Natural killer cell treated with Interleukin-12 subunit alpha and Interleukin-12 subunit beta and Interleukin-15 and Interleukin-18, amount 100 ng/mL, for 72 hours (primary cell): ENCODE measurements at places on chromosomes 1 and 21. TPM values are rescaled to one million over a fixed set of nuclear protein-coding genes. Genes with fewer than 3 reads are reported as not detected.

- peaks cover 9% of the 10 kb centered on the region for H3K4me1 ChIP-seq
- no peak for DNase-seq
- no peak overlapping the region for H3K4me3 ChIP-seq
- peaks cover 17% of the 10 kb centered on the region for H3K36me3 ChIP-seq
Observed at GRCh38 chr21:46661211-46661625, 25.7 kb downstream of the PRMT2 start.

Gene AGRN
- total RNA-seq: 9.3 TPM

Gene NCSTN
- 92.5 TPM for total RNA-seq

Gene LRIF1
- 21.0 TPM for total RNA-seq

DNA sequence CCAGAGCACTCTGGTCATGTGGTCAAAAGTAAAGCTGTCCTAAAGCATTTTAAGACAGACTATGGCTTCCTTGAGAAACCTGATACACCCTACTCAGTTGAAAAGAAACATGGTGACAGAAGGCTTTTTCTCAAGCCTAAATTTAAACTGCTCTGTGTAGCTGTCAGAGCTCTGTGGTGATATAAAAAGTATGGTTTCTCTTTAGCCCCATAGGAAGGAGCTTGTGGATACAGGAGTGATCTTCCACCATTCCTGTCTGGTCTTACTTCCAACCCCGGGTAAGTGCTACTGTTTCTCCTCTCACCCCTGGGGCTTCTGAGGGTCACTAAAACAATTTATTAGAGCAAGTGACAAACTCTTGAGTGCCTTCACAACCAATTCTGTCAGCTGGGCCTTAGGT lies 8.5 kb downstream of the TP53BP2 start:
- peaks cover 26% of the 10 kb centered on the region for H3K4me1 ChIP-seq
- H3K36me3 ChIP-seq: no peaks in the 10 kb centered on the region
- no peaks in the 10 kb centered on the region for H3K27me3 ChIP-seq

Gene OLIG1
- not detected for total RNA-seq

- H3K4me1 ChIP-seq: no peaks in the 10 kb centered on the region
- H3K27ac ChIP-seq: no peak overlapping the region
- no peak overlapping the region for H3K4me3 ChIP-seq
- peaks cover 11% of the 10 kb centered on the region for H3K27me3 ChIP-seq
- H3K36me3 ChIP-seq: no peaks in the 10 kb centered on the region
Observed at GRCh38 chr1:116900471-116901365, 9.0 kb upstream of the PTGFRN start.

Gene ACTL8
- not detected for total RNA-seq

Gene GALE
- total RNA-seq: 54.3 TPM

- no peak overlapping the region for H3K4me3 ChIP-seq
- no peak for DNase-seq
- H3K27ac ChIP-seq: no peak overlapping the region
Observed at GRCh38 chr1:87052400-87052799, 138.0 kb downstream of the HS2ST1 start.

Gene TRIM67
- not detected for total RNA-seq

- H3K27me3 ChIP-seq: peaks cover 15% of the 10 kb centered on the region
- H3K4me1 ChIP-seq: no peaks in the 10 kb centered on the region
- no peak overlapping the region for H3K27ac ChIP-seq
- no peaks in the 10 kb centered on the region for H3K36me3 ChIP-seq
- no peak overlapping the region for H3K4me3 ChIP-seq
Observed at GRCh38 chr21:42699196-42699595, 45.8 kb downstream of the PDE9A start.

- H3K27me3 ChIP-seq: no peaks in the 10 kb centered on the region
Observed at GRCh38 chr1:171742577-171742922, 685 bp upstream of the VAMP4 start.

- no peak overlapping the region for H3K27ac ChIP-seq
- no peak overlapping the region for H3K4me3 ChIP-seq
- peaks cover 41% of the 10 kb centered on the region for H3K4me1 ChIP-seq
- H3K27me3 ChIP-seq: no peaks in the 10 kb centered on the region
- H3K36me3 ChIP-seq: no peaks in the 10 kb centered on the region
Observed at GRCh38 chr1:230965535-230965934, 13.1 kb downstream of the TTC13 start.

Gene SLC9C2
- total RNA-seq: not detected

DNA sequence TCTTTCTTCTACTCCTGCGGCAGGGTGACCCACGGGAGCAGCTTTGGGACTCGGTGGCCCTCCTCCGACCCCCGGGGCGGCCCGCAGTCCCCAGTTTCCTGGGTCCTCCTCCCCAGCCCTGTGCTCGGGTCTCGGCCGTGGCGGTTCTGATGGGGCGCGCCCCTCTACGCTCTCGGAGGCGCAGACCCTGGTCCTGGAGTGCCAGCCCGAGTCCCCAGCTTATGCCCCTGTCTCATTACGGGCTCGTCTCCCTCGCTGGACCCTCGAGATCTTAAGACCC lies 430 bp downstream of the BTG2 start:
- peaks cover 42% of the 10 kb centered on the region for H3K36me3 ChIP-seq
- no peaks in the 10 kb centered on the region for H3K27me3 ChIP-seq
- H3K27ac ChIP-seq: peak overlapping the region; percentile 97
- peak overlapping the region; percentile 97 for H3K4me3 ChIP-seq
- peaks cover 72% of the 10 kb centered on the region for H3K4me1 ChIP-seq

Gene HIVEP3
- 17.9 TPM for total RNA-seq

DNA sequence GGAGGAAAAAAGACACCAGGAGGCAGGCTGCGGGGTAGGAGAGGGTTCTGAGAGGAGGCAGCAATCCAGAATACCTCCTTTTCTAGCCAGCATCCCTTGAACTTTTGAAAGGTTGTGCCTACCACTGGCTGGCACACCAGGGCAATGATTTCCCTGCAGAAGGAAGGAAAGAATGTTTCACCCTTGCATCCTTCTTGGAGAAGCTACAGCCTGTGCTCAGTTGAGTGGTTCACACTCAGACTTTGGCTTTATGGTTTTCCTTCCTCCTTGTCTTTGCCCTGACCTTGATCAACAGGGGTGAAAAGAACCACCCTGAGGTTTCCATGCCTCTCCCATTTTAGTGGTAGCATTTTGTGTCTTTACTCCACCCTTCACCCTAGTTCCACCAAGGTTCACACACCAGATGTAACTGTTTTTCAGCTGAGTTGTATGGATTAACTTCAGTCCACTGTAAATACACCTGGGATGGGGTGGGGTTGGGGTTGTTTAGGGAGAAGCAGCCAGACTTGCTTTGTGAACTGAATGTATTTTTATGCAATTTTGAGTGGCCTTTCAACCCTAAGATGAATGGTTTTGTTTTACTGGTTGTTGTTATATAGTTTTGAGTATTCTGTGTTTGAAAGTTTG lies 122.3 kb downstream of the SYT2 start:
- DNase-seq: no peak
- no peak overlapping the region for H3K27ac ChIP-seq
- H3K27me3 ChIP-seq: no peaks in the 10 kb centered on the region
- peaks cover 7% of the 10 kb centered on the region for H3K4me1 ChIP-seq
- H3K36me3 ChIP-seq: no peaks in the 10 kb centered on the region
- no peak overlapping the region for H3K4me3 ChIP-seq

DNA sequence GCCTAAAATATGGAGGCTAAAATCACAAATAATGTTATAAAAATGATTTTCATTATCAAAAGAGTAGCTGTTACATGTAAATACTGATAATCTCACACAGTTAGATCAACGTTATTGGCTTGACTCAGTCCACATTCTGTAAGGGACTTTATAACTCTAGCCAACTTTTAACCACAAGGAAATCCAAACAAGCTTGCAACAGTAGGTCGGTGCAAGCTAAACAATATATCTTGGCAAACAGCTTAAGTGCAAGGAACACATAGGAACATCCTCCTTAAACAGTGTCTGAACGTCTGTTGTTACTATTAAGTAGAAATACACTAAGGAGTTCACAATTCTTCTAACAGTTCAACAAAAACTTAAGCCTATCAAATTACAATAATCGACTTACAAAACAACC lies 126.7 kb downstream of the EIF4G3 start:
- DNase-seq: no peak
- H3K36me3 ChIP-seq: no peaks in the 10 kb centered on the region
- H3K4me1 ChIP-seq: peaks cover 12% of the 10 kb centered on the region
- no peak overlapping the region for H3K4me3 ChIP-seq
- H3K27ac ChIP-seq: no peak overlapping the region
- no peaks in the 10 kb centered on the region for H3K27me3 ChIP-seq

GRCh38 chr1:21706151-21706835 lies 37.1 kb upstream of the RAP1GAP start:
- peaks cover 23% of the 10 kb centered on the region for H3K36me3 ChIP-seq
- H3K27ac ChIP-seq: no peak overlapping the region
- H3K27me3 ChIP-seq: no peaks in the 10 kb centered on the region
- H3K4me3 ChIP-seq: no peak overlapping the region
- H3K4me1 ChIP-seq: peaks cover 4% of the 10 kb centered on the region

GRCh38 chr21:45539046-45539795 lies 3.0 kb downstream of the SLC19A1 start:
- H3K4me1 ChIP-seq: peaks cover 11% of the 10 kb centered on the region
- H3K36me3 ChIP-seq: no peaks in the 10 kb centered on the region
- no peaks in the 10 kb centered on the region for H3K27me3 ChIP-seq
- DNase-seq: peak; percentile 60
- H3K4me3 ChIP-seq: no peak overlapping the region

GRCh38 chr1:117093091-117093534 lies 28.4 kb downstream of the TRIM45 start:
- no peak for DNase-seq
- H3K36me3 ChIP-seq: peaks cover 38% of the 10 kb centered on the region
- no peak overlapping the region for H3K27ac ChIP-seq
- H3K4me1 ChIP-seq: peaks cover 6% of the 10 kb centered on the region

- DNase-seq: peak; percentile 93
- no peaks in the 10 kb centered on the region for H3K36me3 ChIP-seq
- peaks cover 44% of the 10 kb centered on the region for H3K4me1 ChIP-seq
- H3K27ac ChIP-seq: peak within 1 kb of the TSS; percentile 92
Observed at GRCh38 chr1:89632657-89633247, at the start of gene LRRC8C. Gene LRRC8C, plus strand, starts transcription at chr1:89633120. Its CDS starts 53,354 bp downstream, at chr1:89686474.

DNA sequence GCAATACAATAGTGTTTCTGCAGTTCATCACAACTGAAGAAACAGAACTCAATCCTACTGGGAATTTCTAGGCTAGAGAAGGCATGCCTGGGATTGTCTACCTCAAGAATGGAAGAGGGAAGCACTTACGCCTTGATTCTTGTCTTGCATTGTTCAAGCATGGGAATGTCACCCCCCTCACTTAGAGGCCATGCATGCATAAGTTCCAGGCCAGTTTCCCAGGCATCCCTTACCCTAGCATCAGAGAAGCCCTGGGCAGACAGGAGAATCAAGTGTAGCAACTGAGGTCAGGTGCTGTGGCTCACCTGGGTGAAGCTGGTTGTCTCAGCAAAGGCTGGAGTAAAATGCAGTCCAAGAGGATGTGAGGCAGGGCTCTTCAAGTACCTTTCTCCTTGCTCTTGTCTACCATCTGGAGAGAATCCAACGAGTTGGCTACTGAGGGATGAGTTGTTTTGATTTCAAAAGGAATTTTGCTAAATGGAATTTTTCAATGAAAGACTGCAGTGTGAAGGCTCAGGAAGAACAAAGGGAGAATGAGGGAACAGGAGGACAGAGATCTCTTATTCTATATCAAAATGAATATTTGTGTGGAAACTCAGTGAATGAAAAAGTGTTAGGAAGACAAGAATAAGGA lies 174.3 kb downstream of the NEK7 start:
- no peak for DNase-seq
- no peak overlapping the region for H3K27ac ChIP-seq
- H3K27me3 ChIP-seq: peaks cover 14% of the 10 kb centered on the region
- no peak overlapping the region for H3K4me3 ChIP-seq

DNA sequence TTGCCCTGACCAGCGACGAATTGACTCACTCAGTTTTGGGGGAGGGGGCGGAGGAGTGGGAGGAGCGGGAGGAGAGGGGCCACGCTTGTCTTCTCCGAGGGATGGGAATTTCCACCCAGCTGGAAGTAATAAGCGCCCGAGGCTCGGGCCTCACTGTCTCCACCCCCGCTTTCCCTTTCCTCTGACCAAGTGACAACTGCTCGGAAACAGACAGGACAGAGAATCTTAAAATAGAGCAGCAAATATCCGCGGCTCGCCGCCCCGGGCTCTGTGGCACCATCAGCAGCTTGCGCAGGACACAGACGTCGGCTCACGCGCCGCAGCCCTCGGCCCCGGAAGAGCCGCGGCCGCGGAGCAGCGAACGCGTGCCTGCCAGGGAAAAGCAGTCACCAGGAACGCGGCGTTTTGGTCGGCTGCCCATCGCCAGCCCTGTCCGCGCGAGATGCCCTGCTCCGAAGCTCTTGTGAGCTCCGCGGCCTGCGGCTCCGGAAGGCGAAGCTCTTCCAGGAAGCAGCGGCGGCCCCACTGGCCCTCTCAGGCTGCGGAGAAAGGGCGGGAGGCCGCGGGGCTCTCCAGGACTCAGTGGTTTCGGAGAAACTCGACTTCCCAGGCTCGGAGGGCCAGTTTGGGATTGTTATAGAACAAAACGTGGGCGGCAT lies 10.7 kb upstream of the RGS16 start:
- H3K36me3 ChIP-seq: no peaks in the 10 kb centered on the region
- DNase-seq: peak; percentile 88
- peak overlapping the region; percentile 82 for H3K27ac ChIP-seq
- peaks cover 34% of the 10 kb centered on the region for H3K27me3 ChIP-seq
- H3K4me3 ChIP-seq: peak overlapping the region; percentile 79
- H3K4me1 ChIP-seq: peaks cover 60% of the 10 kb centered on the region

Gene FCER1G
- 583 TPM for total RNA-seq

Gene OR2AK2
- total RNA-seq: not detected

Gene VASH2
- total RNA-seq: 0.81 TPM

- DNase-seq: no peak
- peak overlapping the region; percentile 88 for H3K4me3 ChIP-seq
- no peaks in the 10 kb centered on the region for H3K36me3 ChIP-seq
- no peaks in the 10 kb centered on the region for H3K27me3 ChIP-seq
Observed at GRCh38 chr1:211606332-211606913, 27.5 kb upstream of the SLC30A1 start.

Gene FAM177B
- 0.98 TPM for total RNA-seq

- peaks cover 49% of the 10 kb centered on the region for H3K4me1 ChIP-seq
- peak overlapping the region; percentile 64 for H3K27ac ChIP-seq
- H3K27me3 ChIP-seq: no peaks in the 10 kb centered on the region
- H3K4me3 ChIP-seq: peak overlapping the region; percentile 65
- no peak for DNase-seq
- H3K36me3 ChIP-seq: no peaks in the 10 kb centered on the region
Observed at GRCh38 chr1:92957030-92957734, 4.1 kb downstream of the DIPK1A start.

Gene HFM1
- not detected for total RNA-seq

- peaks cover 37% of the 10 kb centered on the region for H3K4me1 ChIP-seq
- H3K36me3 ChIP-seq: no peaks in the 10 kb centered on the region
- H3K27ac ChIP-seq: no peak overlapping the region
Observed at GRCh38 chr1:232576537-232576936, 53.4 kb downstream of the SIPA1L2 start.

DNA sequence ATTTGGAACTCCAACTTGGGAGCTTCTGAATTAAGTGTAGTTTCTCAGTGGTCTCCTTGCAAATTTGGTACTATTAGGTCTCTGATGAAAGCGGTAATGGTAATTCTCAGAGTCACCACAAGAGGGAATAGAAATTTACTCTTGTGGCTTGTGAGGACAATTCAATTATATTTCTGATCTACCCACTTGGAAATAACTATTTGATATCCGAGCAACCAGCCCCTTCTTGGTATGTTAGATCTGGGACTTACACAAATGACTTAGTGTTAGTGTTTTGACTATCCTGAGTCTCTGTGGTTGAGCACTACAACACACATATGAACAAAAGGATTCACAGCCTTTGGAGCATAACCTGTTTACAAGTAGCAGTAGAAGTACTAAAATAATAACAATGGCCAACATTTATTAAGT lies 68.1 kb downstream of the RPS6KA1 start:
- no peak for DNase-seq
- no peaks in the 10 kb centered on the region for H3K36me3 ChIP-seq
- no peak overlapping the region for H3K27ac ChIP-seq
- H3K27me3 ChIP-seq: no peaks in the 10 kb centered on the region

GRCh38 chr1:178124115-178124514 lies 30.2 kb downstream of the RASAL2 start:
- H3K36me3 ChIP-seq: no peaks in the 10 kb centered on the region
- no peak overlapping the region for H3K27ac ChIP-seq
- no peaks in the 10 kb centered on the region for H3K27me3 ChIP-seq
- no peaks in the 10 kb centered on the region for H3K4me1 ChIP-seq
